ENCODE measurements at places on chromosomes 4 and X. TPM values are rescaled to one million over a fixed set of nuclear protein-coding genes. Genes with fewer than 3 reads are reported as not detected.

PLAC8 gene
- 17.5 TPM for total RNA-seq

BEND4 gene
- not detected for total RNA-seq

EXOC1 gene
- total RNA-seq, result 43.4 TPM

RP2 gene
- 7.2 TPM for total RNA-seq

SFRP2 gene
- not detected for total RNA-seq

TMEM144 gene
- total RNA-seq, result 11.7 TPM

USP17L18 gene
- not detected for total RNA-seq

Measured in myocyte (in vitro differentiated cells).